NCI-H1694 treated with DMSO at 0.1 percent for 48 hours (cell line): ENCODE measurements at places on chromosomes 1 and 21.
A peak's percentile ranks its signal among the peaks of the same experiment; 100 is the strongest.

- DNase-seq, result no peak
Observed at GRCh38 chr1:76176000-76176399, 101.5 kb downstream of the ST6GALNAC3 start.

DNA sequence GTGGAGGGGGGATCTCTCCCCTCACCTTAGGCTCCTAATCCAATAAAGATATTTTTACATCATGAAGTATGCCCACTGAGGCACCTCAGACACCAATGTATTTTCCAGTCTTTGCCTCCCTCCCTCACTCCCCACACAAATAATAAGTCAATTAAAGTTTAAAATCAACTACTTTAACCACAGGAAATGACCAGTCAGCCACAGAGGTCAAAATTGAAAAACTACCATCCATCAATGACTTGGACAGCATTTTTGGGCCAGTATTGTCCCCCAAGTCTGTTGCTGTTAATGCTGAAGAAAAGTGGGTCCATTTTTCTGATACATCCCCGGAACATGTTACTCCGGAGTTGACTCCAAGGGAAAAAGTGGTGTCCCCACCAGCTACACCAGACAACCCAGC, 70.6 kb upstream of the DYNLT5 start:
- no peak for DNase-seq

GRCh38 chr1:30804352-30804751, 46.8 kb upstream of the LAPTM5 start:
- no peak for DNase-seq

DNA sequence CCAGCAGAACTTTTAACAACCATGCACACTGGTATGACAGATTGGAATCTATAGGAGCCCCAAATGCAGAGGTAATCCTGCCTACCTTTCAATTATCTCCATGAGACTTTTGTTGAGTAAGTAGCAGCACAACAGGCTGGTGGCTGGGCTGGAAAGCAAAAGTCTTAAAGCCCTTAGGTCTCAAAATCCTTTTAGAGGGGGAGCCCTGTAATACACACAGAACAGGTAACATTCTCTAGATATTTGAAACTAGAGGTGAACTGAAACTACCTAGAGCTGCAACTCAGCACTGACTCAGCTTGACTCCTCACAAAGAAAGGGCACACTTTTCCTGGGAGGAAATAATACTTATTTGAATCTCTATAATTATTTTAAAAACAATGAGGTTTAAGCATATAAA, 71.5 kb downstream of the CLCA4 start:
- DNase-seq, result no peak

GRCh38 chr1:67564193-67564592, 120.8 kb upstream of the GADD45A start:
- no peak for DNase-seq

DNA sequence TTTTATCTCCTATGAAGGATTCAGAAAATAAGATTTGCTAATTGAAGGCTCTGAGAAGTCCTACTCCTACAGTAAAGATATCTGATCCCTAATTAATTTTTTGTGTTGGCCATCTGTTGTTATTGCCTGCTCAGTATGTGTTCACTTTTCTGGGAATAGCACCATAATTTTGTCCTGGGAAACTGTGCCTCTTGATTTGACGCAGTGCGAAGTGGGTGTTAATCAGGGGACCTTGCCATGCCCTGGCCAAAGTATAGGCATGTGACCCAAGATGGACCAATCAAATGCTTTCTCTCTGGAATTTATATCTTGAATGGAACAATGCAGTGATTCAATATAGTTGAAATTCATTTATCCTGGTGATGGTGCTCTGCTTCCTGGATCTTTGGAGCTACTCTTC, 30.4 kb upstream of the GNG12 start:
- DNase-seq, result peak; percentile 97

- no peak for DNase-seq
Observed at GRCh38 chr1:116433275-116434257, 60.5 kb downstream of the ATP1A1 start.
